CD4-positive, CD25-positive, alpha-beta regulatory T cell (primary cell): ENCODE measurements at places on chromosomes 3 and 15. TPM values are rescaled to one million over a fixed set of nuclear protein-coding genes. Genes with fewer than 3 reads are reported as not detected.

Gene NEIL1
- 23.7 TPM for total RNA-seq

- DNase-seq: no peak
- no peak overlapping the region for H3K4me3 ChIP-seq
- no peaks in the 10 kb centered on the region for H3K27me3 ChIP-seq
- no peak overlapping the region for H3K27ac ChIP-seq
These were observed 29.7 kb downstream of the XYLB start for GRCh38 chr3:38376098-38376816.

DNA sequence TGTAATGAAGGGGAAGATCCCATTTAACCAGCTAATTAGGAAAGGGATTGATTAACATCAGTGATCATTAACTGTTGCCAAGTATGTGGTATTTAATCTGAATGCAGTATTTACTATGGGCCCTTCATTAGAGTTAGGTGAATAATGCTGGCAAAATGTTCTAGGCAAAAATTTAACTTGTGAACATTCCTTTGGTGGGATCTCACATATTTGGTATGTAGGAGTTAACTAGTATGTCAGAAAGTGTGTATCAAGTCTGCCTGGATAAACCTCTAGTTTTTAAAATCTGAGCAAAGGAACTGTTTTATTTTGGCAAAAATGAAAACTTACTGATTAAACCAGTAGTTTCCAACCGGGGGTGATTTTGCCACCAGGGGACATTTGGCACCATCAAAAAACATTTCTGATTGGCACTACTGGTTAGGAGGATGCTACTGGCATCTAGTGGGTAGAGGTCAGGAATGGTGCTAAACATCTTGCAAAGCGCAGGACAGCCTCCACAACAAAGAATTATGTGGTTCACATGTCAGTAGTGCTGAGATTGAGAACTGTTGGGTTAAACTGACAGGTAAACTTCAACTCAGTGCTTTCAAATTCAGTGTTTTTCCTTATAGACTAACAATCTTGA, 22.5 kb downstream of the LRTM1 start:
- H3K4me1 ChIP-seq: no peaks in the 10 kb centered on the region
- no peak overlapping the region for H3K27ac ChIP-seq
- no peaks in the 10 kb centered on the region for H3K27me3 ChIP-seq
- no peak for DNase-seq
- H3K4me3 ChIP-seq: no peak overlapping the region

DNA sequence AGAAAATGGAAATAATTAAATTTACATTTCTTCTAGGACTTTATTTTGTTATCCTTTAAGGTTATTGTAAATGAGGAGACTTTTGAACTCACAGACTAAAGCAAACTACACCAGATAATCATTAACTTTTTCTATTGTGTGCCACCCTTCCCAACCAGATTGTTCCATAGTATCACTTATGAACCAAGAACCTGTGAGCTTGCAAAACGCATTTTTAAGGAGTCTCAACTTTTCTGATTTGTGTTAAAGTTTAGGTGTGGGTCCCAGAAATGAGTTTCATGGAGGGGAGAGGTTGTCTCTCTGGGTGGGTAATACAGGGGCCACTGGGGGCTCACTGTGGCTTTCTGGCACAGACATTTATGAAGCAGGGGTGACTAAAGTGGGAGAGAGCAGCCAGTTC, 75.7 kb downstream of the IGF1R start:
- no peaks in the 10 kb centered on the region for H3K27me3 ChIP-seq
- H3K4me1 ChIP-seq: no peaks in the 10 kb centered on the region
- no peaks in the 10 kb centered on the region for H3K36me3 ChIP-seq
- no peak overlapping the region for H3K4me3 ChIP-seq
